Naive thymus-derived CD4-positive, alpha-beta T cell (primary cell): ENCODE measurements at places on chromosomes 7 and 10.

DNA sequence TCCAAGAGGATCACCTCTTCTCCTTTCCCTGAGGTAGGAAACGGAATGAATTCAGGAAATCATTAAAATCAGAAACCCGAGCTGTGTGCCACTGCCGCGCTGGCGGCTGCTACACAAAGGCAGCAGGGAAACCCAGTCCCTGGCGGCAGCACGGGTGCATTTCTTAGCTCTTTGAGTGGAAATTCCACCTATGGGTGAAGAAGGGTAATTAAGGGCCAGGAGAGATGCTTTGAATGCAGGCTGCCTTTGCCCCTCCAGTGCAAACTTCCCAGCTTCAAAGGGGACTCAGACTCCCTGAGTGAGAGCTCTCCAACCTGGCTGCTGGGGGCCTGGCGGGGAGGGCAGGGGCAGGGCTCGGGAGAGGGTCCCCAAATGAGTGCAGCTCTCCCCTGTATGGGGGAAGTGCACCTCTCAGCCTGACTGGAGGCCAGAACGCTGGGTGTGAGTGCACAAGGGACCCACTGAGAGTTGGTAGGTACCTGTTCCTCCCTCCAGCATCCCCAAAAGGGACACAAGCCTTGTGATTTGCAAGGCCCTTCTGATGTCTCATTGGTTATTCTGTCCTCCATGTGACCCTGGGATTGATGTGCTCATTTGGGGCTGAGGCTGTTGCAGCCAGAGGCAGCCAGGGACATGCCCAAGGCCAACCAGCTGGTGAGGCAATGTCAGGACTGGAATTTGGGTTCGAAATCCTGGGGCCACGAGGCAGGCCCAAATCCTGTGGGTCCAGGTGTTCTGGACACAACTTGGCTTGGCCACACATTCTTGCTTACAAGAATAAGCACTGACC, 16.3 kb upstream of the ZMIZ1 start:
- peak; percentile 76 for DNase-seq

DNA sequence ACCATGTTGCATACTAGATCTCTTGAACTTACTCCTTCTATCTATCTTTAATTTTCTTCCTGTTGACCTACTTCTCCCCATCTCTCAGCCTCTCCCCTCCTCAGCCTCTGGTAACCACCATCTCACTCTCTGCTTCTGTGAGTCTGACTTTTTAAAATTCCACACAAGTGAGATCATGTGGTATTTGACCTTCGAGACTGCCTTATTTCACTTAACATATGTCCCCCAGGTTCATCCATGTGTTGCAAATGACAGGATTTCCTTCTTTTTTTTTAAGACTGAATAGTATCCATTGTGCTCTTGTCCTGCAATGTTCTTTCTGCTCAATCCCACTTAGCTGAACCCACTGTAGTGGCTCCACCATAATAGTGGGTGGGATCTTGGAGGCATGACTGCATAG, 51.4 kb upstream of the DNAJC1 start:
- no peak for DNase-seq

GRCh38 chr7:146366938-146367337, 250.3 kb downstream of the CNTNAP2 start:
- DNase-seq, result no peak

GRCh38 chr7:98352621-98353020, 48.3 kb downstream of the BAIAP2L1 start:
- DNase-seq, result no peak

GRCh38 chr10:59460601-59461000, 98.3 kb upstream of the FAM13C start:
- no peak for DNase-seq

- no peak for DNase-seq
Measured at GRCh38 chr10:62810156-62810902, 5.8 kb downstream of the ADO start.

DNA sequence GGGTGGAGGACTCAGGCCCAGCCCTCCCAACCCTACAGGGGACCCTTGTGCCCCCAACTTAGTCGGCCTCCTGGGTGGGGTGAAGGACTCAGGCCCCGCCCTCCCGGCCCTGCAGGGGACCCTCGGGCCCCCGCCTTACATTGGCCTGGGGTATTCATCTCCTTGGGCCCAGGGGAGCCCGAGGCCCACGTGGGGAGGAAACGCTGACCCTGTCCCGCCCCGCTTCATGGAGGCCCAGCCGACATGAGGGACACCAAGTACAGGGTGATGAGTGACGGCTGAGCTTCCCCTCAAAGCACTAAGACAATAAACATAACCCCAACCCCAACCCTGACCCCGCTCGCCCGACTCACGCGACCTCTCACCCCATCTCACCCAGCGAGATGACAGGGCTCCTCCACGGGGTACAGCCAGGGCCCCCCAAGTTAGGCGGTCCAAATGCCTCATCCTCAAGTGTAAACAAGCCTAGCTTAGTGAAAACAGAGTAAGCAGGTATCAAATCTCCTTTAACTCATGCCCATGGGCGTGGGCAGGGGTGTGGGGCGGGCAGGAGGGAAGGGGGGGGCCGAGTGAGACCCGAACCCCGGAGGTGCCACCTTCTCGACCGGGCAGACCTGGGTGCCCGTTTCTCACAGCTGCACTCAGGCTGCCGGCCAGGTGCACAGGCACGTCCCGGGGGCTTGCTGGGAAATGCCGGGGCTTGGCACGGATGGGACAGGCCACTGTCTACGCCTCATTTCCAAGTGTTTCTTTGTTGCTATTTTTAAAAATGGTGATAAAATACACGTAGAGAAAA, 8.2 kb downstream of the CYP2W1 start:
- no peak for DNase-seq

DNA sequence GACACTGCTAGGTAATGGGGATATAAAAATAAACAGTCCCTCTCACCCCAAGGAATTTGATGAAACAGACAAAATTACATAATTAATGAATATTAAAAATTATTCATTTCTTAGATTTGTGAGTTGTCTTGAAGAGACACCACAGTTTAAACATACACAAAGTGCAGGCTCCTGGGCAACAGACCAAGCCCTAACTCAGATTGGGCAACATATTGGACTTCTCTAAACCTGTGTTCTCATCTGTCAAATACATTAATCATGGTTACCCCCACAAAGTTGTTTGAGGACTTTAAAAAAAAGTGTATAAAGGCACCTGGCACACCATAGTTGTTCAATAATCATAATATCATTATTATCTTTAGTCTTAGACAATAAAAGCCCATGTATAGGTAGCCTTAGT, 62.5 kb upstream of the CAPZA2 start:
- DNase-seq, result no peak

DNA sequence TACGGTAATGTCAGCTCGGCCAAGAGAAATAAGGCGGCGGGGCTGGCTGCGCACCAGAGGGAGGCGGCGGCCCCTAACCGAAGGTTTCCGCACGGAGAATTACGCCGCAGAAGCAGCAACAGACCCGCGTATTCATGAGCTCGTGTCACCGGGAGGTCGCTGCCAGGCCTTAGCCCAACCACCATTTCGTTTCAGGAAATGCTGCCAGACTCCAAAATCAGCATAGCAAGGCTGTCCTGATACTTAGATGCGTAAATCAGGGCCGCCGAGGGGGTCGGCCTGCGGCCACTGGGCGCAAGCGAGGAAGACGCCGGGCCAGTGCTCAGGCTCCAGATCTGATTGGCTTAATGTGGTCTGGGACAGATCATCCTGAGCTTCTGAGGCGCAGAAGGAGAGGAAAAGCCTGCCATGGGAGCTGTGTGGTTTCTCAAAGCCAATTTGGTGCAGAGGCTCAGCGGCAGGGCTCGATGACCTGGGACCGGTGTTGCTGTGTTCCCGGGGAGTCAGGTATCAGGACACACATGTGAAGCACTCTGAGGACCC, 247.9 kb downstream of the BAMBI start:
- DNase-seq, result no peak

GRCh38 chr7:133529861-133530260, 277.0 kb downstream of the EXOC4 start:
- no peak for DNase-seq
